ENCODE measurements at places on chromosomes 11 and 22.

GRCh38 chr22:37817705-37818408 lies 5.3 kb upstream of the GALR3 start:
- DNase-seq: peak; percentile 87

GRCh38 chr22:49226096-49226495 lies 601.6 kb downstream of the BRD1 start:
- DNase-seq: no peak

GRCh38 chr22:44398856-44399837 lies 86.4 kb upstream of the SHISAL1 start:
- DNase-seq: no peak

GRCh38 chr22:20781272-20781990 lies 7.5 kb downstream of the SERPIND1 start:
- peak; percentile 54 for DNase-seq

- DNase-seq: no peak
Measured at GRCh38 chr11:27471589-27472397, 797 bp downstream of the LGR4 start.

- DNase-seq: no peak
Measured at GRCh38 chr11:9046481-9046880, 42.7 kb upstream of the NRIP3 start.

DNA sequence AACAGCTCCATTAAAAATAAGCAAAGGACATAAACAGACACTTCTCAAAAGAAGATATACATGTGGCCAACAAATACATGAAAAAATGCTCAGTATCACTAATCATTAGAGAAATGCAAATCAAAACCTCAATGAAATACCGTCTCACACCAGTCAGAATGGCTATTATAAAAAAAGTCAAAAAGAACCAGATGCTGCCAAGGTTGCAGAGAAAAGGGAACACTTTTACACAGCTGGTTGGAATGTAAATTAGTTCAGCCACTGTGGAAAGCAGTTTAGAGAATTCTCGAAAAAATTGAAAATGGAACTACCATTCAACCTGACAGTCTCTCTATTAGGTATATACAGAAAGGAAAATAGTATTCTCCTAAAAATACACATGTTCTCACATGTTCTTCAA lies 102.4 kb upstream of the FIBIN start:
- DNase-seq: no peak

- no peak for DNase-seq
Measured at GRCh38 chr11:135037828-135038227, 625.8 kb upstream of the B3GAT1 start.

DNA sequence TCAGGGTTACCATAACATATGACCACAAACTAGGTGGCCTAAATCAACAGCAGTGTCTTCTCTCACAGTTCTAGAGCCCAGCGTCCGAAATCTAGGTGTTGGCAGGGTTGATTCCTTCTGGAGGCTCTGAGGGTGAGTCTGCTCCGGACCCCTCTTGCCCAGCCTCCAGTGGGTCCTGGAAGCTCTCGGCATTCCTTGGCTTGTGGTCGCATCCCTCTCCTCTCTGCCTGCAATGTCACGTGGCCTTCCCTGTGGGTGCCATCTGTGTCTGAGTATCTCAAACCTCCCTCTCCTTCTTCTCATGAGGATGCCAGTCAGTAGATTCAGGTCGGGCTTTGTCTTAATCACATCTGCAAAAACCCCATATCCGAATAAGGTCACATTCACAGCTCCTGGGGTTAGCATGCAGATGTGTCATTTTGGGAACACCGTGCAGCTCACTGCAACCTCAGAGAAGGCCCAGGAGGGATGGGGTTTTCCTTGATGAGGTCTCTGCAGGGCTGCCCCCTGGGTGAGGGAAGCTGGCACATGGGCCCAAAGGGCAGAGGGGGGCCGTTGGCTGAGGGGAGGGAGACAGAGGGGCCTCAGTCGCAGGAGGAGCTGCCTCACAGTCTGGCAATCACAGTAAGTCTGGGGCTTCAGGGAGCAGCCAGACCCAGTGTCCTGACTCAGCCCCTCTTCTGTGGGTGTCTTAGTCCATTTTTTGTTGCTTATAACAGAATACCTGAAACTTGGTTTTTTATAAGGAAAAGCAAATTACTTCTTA lies 41.2 kb downstream of the PARVG start:
- DNase-seq: no peak

GRCh38 chr22:36425977-36426523 lies 38.3 kb upstream of the MYH9 start:
- peak; percentile 56 for DNase-seq

DNA sequence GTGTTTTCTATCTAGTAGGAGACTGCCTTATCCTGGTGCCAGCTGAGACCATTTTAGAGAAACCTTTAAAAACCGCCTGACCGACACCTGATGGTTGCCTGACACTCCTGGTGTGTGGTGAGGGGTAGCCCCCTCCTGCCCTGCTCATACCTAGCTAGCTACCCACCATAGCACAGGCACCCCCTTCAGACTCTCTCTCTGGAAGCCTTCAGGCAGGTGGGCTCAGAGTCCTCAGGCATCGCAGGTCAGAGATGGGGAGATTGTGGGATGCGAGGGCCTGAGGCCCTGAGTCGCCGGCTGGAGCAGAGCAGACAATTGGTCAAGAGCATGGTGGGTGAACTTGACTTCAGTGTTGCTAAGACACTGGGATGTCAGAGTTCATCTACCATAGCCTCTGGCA lies 424.6 kb downstream of the BRD1 start:
- DNase-seq: no peak

DNA sequence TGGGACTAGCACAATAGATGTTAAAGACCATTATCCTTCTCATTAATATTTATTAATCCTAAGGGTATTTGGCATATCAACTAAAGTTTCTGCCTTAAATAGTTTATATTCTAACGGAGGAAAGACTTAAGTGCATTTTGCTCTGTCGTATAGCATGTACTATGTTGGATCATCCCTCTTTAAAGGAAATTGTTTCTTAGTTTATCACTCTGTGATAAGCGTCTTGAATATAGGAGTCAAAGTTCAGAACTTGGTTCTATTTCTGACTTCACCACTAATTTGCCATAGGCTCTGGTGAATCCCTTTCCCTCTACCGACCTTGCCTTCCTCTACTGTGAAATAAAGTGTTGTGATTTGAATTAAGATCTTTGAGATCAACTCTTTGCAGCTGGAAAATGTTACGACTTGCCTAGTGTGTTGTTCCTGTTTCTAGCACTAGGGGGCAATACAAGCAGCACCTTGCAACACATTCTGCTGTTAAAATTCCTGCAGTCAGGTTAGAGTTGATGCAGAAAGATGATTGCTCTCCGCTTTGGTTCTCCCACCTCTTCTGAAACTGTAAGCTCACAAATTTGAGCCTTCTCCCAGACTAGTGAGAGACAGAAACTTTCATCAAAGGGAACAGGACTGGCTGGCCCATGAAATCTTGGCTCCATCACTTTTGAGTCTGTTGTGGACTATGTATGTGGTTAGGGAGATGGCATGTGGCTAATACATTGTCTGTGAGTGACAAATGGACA lies 27.8 kb upstream of the ZNRF3 start:
- DNase-seq: peak; percentile 84

DNA sequence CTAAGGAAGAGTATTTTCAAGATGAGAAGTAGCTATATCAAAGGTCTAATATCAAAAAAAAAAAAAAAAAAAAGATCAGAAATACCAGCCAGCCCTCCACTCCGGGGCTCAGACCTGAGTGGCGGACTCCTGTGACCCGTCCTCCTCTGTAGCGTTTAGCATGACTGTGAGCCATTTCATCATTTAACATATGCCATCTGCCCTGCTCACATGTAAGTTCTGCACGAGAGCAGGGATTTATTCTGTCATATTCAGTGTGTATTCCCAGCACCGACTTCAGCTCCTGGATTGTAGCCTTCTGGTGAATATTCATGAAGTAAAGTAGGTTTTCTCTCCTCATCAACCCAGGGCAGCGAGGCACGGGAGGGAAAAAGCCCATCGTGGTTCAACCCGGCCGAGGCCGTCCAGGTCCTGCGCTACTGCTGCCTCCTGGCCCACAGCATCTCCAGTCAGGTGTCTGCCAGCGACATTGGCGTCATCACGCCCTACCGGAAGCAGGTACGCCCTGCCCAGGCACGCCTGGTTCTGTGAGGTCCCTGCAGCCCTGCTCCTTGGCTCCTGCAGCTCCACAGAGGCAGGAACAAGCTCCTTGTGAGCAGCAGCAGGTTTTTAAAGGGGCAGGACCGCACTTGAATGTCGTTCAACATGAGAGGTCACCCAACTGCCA lies 12.7 kb upstream of the PANX2 start:
- DNase-seq: no peak

DNA sequence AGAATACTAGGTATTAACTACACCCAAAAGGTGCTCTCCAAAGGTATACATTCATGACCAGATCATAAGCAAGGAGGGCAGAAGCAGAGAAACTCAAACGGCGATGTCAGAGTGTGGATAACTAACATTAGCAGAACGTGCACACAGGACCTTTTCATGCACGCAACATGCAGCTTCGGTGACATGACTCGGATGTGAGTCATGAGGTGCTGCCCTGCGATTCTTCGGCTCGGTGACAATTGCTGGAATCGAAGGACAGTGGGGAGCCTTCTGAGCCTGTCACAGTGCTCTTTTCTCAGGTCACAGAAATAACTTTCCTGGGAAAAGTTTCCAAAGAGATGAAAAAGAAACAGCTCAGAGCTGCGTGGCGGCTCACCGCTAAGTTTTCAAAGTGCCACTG lies 418.5 kb upstream of the SYN3 start:
- no peak for DNase-seq

DNA sequence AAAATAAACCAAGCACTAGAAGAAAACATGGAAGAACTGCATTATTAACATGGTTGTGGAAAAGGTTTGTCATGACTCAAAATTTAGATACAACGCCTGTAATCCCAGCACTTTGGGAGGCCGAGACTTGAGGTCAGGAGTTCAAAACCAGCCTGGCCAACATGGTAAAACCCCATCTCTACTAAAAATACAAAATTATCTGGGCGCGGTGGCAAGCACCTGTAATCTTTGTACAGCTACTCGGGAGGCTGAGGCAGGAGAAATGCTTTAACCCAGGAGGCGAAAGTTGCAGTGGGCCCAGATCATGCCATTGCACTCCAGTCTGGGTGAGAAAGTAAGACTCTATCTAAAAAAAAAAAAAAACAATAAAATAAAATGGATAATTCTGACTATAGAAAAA lies 23.7 kb downstream of the GNB1L start:
- no peak for DNase-seq

- DNase-seq: peak; percentile 54
Measured at GRCh38 chr11:57290288-57290687, 34.5 kb downstream of the TNKS1BP1 start.

DNA sequence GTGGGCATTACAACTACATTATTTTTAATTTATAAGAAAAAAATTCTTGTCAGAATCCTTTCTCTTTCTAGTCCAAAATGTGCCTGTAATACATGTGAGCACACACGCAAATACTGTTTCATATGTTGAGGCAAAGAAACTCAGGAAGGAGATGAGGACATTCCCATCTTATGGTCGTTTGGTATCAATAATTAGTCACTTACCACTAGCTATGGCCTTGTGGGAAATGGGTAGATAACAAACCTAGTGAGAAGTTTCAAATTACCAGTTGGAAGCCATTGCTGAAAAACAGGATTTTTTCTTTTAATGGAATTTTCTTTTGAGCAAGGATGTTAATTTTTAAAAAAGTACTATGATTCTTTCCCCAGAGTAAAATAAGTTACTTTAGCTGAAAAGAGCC lies 25.7 kb downstream of the AMOTL1 start:
- peak; percentile 69 for DNase-seq

DNA sequence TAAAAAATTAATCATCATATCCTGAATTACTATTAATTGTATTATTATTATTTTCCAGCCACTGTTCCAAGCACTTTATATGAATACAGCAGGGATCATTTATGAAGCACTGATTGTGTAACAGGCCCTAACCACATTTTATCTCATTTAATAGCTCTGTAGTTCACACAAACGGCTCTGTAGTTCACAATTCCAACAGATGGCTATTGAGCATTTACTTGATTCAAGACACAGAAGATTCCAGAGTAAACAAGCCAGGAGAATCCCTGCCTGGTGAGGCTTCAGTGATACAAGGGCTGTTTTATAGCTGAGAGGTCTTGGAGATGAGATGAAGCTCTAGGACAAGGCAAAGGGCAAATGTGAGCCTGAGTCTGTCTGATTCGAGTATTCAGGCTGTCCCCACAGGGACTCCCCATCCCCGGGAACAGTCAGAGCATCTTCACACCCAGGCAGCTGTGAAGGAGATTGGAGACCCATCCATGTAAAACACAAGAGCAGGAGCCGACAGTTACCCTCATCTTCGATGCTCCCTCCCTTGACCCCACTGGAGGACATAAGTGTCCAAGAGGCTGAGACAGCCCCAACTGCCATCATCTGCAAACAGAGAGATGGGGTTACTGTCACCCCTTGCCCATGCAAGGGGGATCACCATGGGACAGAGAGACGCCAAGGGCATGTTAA lies 222.5 kb downstream of the MN1 start:
- DNase-seq: peak; percentile 19

- DNase-seq: no peak
Measured at GRCh38 chr11:112223754-112224532, 2.3 kb upstream of the PTS start.

- no peak for DNase-seq
Measured at GRCh38 chr11:32775908-32776307, 18.6 kb downstream of the CCDC73 start.

Data from cardiac fibroblast (primary cell).